ENCODE measurements at places on chromosomes 1 and 21. TPM values are rescaled to one million over a fixed set of nuclear protein-coding genes. Genes with fewer than 3 reads are reported as not detected.

CD58 gene
- 8.9 TPM for total RNA-seq

TRIM17 gene
- 0.45 TPM for total RNA-seq

TAL1 gene
- not detected for total RNA-seq

CCT3 gene
- 366 TPM for total RNA-seq

SLC5A3 gene
- total RNA-seq: 2.4 TPM

CELA2B gene
- total RNA-seq: not detected

CFAP126 gene
- total RNA-seq: not detected

SYCP1 gene
- not detected for total RNA-seq

TMEM200B gene
- 17.1 TPM for total RNA-seq

PIGR gene
- total RNA-seq: not detected

C1orf159 gene
- 14.7 TPM for total RNA-seq

KCNK1 gene
- 1.8 TPM for total RNA-seq

TRNP1 gene
- 217 TPM for total RNA-seq

TRAPPC3 gene
- total RNA-seq: 80.0 TPM

KRTAP21-2 gene
- total RNA-seq: not detected

LY9 gene
- not detected for total RNA-seq

FYB2 gene
- total RNA-seq: not detected

LRP8 gene
- 22.4 TPM for total RNA-seq

RGS8 gene
- not detected for total RNA-seq

DNAJC28 gene
- 1.5 TPM for total RNA-seq

UBE2U gene
- not detected for total RNA-seq

PLA2G2D gene
- not detected for total RNA-seq

FAM89A gene
- 5.1 TPM for total RNA-seq

HSF2BP gene
- total RNA-seq: 0.45 TPM

PROK1 gene
- total RNA-seq: not detected

SPRR2D gene
- total RNA-seq: not detected

RBP7 gene
- total RNA-seq: not detected

CLCA1 gene
- total RNA-seq: not detected

OR14K1 gene
- total RNA-seq: not detected

SPRR2B gene
- total RNA-seq: not detected

NRDC gene
- total RNA-seq: 73.0 TPM

Measured in bronchus fibroblast of lung (primary cell).